Epithelial cell of esophagus (primary cell): ENCODE measurements at places on chromosomes 2 and 18.

DNA sequence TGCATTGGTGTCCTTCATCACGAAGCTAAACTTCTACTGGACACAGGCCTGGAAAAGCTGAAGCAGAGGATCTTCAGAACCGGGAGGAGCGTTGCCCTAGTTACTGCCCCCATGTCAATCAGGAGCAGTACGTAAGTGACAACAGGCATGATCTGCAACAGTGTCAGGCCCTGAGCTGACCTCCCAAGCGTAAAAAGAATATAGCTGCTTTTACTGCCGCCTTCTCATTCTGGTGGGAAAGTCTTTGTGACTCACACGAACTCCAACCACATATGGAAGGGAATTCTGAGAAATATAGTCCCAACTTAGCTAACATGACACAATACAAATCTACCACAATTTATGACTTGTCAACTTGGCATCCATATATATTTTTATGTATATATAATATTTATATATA, 1007.7 kb upstream of the CDH2 start:
- DNase-seq, result no peak

DNA sequence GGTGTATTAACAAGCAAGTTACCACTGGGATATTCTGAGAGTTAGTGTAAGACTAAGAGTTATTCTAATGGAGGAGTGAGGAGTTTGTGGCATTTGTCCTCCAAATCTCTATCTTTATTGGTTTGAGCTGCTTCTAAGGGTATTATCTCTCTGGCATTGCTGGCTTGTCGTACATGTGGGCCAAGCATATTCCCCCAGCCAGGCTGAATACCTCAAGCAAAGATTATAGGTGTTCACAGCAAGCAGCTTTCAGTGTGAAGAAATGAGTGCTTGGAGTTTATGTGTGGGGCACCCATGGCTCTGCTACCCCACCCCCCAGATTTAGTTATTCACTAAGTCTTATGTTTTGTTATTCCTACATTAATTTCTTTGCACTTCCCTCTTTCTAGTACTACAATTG, 193.6 kb upstream of the FANCL start:
- no peak for DNase-seq

DNA sequence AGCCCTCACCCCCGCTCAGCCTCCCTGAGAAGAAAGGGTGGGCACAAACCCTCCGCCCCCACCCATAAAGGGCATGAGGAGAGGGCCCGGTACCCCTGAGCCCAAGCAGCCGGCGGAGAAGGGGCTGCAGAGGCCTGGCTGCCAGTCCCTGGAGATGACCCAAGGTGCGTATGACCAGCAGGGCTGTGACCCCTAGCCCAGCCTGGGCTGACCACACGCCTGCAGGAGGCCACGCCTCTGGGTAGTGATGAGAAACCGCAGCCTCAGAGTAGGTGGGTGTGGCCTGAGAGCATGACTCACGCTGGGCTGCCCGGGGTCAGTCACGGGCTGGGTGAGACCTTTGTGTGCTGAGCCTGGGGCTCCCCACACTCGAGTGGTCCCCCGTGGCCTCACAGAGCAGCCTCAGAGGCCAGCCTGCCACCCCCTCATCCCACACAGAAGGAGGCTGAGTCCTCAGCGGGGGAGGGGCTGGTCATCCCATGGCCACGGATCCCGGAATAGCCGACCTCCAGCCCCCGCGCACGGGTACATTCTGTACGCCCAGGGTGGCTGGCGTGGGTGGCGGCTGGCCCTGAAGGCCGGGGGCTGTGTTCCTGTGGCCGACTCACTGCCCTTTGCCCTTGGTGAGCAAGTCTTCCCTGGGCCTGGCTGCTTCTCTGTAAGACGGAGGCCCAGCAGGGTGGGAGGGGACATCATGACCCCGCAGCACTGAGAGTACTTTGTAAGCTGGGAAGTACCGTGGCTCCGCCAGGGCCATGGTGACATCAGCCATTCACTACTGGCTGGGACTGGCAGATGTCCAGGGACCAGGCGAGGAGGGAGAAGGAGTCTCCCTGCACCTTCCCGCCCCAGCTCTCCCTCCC, 110.8 kb upstream of the OTOS start:
- DNase-seq, result peak; percentile 75

GRCh38 chr2:157684940-157685466, 56.3 kb upstream of the ACVR1C start:
- DNase-seq, result no peak

GRCh38 chr2:28271919-28272250, 120.8 kb upstream of the FOSL2 start:
- no peak for DNase-seq

- DNase-seq, result no peak
These were observed 52.2 kb upstream of the ACKR3 start for GRCh38 chr2:236517251-236518031.

DNA sequence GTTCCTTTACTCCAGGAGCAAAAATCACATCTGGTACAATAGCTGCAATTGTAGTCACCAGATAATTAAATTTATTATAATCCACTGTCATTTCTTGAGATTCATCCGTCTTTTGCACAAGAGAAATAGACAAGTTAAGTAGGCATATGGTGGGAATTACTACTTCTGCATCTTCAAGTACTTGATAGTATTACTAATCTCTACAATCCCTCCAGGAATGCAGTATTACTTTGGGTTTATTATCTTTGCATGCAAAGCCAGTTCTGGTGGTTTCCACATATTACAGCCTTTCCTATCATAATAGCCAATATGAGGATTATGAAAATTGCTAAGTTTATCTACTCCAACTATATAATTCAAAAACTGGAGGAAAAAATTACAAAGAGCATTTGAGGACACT, 254.1 kb downstream of the IKZF2 start:
- DNase-seq, result no peak

GRCh38 chr18:8208716-8209115, 400.5 kb upstream of the RAB12 start:
- DNase-seq, result peak; percentile 10

DNA sequence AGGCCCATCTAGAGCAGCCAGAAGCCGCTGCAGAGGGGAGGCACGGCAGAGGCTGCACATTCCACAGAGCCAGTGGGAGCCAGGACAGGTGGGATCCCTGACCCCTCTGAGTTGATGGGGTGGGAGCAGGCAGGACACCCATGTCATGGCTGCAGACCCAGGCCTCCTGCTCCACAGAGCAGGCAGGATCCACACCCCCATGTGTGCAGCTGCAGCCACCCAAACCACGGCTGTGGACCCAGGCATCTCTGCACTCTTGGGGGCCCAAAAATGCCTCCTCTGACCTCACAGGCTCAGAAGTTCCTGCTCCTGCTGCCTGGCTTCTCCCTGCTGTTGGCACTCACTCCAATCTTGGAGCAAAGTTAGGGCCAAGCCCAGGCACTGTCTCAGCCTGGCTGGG, 112.3 kb upstream of the TMEM18 start:
- DNase-seq, result no peak

DNA sequence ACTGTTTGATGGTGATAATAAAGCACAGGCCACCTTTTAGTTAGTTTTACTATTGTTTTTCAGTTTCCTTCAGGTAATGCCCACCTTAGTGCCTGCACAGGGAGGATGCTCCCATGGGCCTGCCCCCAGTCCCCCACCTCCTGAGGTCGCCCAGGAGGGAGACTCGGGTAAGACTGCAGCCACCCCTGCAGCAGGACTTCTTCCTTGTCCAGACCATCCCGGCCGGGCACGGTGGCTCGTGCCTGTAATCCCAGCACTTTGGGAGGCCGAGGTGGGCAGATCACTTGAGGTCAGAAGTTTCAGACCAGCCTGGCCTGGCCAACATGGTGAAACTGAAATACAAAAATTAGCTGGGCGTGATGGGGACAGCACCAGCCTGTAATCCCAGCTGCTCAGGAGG, 68.1 kb upstream of the TANC1 start:
- DNase-seq, result no peak

- DNase-seq, result no peak
These were observed 521.9 kb downstream of the EPHA4 start for GRCh38 chr2:221050020-221050795.

DNA sequence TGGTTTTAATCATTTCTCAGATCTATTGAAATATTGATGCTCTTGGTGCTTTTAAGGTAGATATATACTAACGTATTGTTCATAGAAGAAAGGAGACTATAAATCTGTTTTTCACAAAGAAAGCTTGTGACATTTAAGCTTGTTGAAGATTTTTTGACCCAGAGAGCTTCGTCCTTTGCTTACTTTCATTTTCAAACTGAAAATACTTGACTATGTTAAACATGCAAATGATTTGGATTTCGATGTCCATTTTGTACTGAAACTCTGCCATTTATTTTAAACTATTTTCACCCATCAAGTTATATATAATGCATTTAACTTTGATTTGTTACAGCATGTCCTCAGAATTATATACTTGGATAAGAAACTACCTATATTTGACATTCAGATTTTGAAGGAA, 85.2 kb downstream of the SLC4A10 start:
- no peak for DNase-seq

- DNase-seq, result no peak
These were observed 23.5 kb downstream of the B3GNT7 start for GRCh38 chr2:231418820-231419640.

- DNase-seq, result peak; percentile 41
These were observed 6.6 kb downstream of the STAT4 start for GRCh38 chr2:191144217-191144616.

GRCh38 chr2:9319338-9319715, 104.0 kb downstream of the ITGB1BP1 start:
- no peak for DNase-seq

- DNase-seq, result no peak
These were observed 36.5 kb downstream of the ROCK2 start for GRCh38 chr2:11307764-11308415.

DNA sequence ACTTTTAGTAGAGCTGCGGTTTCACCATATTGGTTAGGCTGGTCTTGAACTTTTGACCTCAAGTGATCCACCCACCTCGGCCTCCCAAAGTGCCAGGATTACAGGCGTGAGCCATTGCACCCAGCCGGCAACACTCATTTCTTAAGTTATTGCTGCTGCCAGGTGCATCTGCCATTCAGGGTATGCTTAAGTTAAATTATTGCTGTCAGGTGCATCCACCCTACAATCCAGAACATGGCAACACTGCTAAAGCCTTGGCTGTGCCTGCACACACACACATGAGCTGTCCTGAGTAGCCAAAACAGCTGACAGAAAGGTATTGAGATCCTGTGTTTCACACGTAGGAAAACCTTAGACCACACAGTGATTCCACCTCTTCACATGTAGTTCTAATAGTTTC, 148.2 kb downstream of the FAM161A start:
- DNase-seq, result no peak

GRCh38 chr2:192035731-192036442, 158.8 kb downstream of the TMEFF2 start:
- DNase-seq, result no peak
